NCI-H526 (cell line): ENCODE measurements at places on chromosomes 6 and 20.

DNA sequence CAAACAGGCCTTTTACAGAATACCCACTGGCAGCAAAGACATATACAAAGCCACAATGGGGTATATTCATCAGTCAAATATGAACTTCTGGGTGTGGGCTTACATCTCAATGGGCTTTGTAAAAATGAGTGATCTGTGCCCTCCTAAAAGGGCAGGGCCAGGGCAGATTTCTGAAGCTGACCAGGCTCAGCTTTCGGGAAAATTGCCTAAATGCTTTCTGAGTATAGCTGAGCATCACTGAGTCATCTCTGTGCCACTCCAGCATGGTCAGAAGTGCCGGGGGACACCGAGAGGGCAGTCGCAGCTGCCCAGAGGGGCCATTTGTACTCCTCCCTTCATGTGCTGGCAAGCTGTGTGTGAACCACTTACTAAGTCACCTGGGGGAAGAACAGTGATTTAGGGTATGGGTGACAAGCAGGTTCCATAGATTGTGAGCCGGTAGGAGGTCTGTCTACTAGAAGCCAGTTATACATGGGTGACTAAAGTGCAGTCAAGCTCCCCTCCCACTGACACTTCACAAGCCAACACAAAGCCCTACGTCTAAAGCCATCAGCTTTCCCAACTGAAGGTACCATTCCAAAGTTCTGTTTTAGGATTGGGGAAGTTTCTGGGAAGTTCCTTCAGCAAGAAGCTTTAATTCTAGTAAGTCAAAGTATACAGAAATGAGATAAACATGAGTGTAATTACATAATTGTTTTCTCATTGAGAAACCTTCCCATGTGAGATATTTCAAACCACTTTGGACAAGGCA, 147.6 kb upstream of the TAB2 start:
- no peak for DNase-seq

DNA sequence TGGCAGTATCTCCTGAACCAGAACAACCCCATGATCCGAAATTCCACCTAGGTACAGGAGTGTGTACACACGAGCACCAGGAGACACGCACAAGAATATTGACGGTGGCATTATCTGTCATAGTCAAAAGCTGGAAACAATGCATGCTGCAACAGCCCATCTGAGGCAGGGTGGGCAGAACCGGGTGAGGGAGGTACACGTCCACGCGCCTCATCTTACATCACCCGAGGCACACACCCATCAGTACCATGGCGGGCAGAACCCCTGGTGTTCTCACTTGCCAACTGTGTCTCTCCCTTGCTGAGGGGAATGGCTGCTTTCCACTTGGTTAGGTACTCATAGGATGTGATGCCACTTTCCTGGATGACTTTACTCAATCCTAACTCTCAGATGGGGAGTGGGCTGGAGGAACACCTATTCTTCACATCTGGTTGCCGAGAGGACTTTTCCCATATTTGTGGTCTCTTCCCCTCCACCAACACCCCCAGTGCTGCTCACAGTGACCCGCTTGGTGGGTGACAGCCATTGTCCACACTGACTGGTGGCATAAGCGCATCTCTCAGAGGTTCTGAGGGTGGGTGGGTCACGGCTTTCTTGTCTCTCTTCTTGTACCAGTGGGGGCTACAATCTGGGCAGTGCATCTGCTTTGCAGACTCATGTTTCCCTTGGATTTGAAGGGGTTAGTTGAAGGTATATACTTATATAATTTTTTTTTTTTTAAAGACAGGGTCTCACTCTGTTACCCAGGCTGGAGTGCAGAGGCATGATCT, 13.5 kb downstream of the PPP1R3G start:
- DNase-seq = no peak

DNA sequence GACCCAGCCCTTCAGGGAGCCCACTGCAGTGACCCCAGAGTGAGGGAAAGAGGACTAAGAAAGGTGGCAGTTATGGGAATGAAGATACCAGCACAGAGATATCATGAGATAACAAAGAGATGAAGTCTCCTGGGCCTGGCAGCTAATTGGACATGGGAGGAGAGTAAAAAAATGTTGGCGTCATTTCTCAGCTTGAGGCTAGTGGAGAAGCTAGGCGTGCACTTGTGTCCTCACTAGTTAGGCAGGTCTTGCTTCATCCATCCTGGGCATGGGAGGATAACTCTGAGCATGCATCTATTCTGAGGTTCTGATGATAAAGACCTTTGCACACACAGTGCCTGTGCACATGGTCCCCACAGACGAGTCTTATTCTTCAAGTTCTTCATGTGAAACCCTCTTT, 4.1 kb upstream of the GFOD1 start:
- no peak for DNase-seq

DNA sequence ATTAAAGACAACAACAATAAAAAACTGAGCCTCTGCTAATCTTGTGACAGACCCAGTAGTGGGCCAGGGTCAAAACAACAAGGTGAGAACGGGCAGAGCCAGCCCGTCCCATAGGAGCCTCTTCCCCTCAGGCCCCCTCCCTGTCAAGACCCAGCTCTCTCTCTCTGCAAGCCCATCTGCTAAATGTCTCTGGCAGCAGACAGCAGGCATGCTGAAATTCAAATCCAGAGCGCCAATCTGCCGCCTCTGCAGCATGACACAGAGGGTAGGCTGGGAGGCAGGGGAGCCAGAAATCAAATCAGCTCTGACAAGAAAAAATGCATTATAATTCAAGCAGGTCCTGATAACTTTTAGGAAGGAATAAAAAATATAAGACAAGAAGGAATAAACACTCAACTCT, 26.3 kb downstream of the METTL24 start:
- peak; percentile 87 for DNase-seq

DNA sequence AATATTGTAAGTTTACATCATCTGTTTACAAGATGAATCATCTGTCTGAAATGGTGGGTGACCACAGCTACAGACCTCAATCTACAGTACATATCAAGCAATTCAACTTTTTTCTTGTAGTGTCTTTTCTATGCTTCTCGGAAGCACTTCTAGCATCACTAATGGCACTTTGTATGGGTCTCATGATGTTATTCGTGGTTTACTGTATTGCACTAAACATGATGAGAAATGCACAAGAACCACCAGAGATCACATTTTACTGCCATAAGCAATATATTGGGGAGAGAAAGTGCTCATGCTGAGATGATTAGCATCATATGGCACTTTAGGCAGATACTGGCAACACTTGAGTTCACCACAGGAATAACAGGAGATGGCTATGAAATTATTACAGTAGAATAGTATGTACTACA, 15.4 kb upstream of the BTBD3 start:
- DNase-seq = no peak

GRCh38 chr6:51468704-51469103, 618.7 kb downstream of the PKHD1 start:
- DNase-seq = no peak

GRCh38 chr6:158707120-158707820, 57.4 kb downstream of the SYTL3 start:
- DNase-seq = no peak

GRCh38 chr6:154569156-154569862, 58.8 kb upstream of the CNKSR3 start:
- no peak for DNase-seq

- DNase-seq = peak; percentile 98
Measured at GRCh38 chr6:43926634-43927531, 156.9 kb downstream of the VEGFA start.

DNA sequence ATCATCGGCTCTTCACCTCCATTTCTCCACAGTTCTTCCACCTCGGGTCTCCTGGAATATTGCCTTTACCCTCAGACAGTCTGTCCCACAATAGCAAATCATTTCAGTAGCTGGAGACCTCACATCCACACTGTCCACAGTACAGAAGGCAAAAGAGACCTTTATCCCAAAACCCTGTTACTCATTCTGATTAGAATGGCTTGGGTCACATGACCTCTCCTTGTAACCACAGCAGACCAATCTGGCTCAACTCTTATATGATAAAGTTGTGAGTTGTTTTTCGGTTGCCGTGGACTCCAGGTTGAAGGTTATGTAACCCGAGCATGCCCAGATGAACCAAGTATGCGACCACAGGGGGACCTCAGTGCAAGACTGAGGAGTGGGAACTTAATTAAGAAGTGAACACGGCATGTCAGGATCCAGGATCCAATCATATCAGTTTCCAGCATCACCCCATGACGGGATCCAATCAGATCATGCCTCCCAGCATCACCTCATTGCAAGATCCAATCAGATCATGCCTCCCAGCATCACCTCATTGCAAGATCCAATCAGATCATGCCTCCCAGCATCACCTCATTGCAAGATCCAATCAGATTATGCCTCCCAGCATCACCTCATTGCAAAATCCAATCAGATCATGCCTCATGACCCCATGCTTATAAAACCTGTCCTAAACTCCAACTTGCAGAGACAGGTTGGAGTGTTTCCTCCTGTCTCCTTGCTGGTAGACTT, 68.7 kb downstream of the LY86 start:
- no peak for DNase-seq

DNA sequence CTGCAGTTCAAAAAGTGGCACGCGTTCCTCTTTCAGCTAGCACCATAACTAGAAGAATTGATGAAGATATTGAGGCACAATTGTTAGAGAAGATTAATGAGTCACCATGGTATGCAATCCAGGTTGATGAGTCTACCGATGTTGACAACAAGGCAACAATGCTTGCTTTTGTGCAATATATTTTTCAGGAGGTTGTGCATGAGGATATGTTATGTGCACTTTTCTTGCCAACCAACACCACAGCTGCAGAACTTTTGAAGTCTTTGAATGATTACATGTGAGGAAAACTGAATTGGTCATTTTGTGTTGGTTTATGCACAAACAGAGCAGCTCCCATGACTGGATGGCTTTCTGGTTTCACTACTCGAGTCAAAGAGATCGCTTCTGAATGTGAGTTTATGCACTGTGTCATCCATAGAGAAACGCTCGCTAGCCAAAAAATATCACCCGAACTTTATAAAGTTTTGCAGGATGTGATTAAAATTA, 129.3 kb upstream of the SLC24A3 start:
- no peak for DNase-seq

DNA sequence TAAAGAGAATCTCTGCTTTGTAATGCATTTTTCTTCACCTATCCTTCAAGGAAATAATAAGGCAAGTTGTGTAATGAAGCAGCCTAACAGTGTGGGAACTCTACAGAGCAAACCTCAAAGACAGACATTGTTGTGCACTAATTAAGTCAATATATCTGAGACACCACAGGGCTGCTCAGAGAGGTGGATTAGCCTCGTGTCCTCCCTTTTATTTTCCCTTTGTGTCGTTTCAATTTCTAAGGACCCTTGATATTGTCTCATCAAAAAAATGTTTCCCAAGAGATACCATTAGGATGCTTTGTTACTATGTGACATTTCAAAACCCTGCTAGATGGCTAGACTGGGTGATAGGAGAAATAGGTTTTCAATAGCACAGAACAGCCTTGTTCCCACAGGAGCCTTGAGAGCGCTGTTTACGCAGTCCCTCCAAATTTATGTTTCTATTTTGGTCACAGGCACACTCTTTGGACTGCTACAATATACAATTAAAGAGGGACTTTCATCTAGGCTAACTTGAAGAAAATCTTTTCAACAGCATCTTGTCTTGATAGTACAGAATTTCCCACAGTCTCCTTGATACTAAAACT, 23.1 kb downstream of the UBE3D start:
- DNase-seq = no peak

DNA sequence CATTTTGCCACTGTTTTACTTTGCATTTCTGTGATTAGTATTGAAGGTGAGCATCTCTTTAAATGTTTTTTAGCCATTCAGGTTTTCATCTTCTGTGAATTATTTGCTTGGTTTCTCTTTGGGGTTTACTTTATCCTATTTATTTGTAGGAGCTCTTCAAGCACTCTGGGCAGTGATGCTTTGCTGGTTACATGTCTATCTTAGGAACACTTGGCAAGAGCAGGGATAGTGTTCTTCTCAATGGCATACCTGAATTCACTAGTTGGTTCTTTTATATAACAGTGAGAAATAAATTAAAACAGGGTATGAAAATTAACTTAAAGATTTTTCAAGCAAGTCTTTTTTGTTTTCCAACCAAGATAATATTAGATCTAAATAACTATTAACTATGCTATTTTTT, 119.7 kb upstream of the BACH2 start:
- no peak for DNase-seq

- no peak for DNase-seq
Measured at GRCh38 chr6:30879684-30880427, 4.5 kb upstream of the DDR1 start.

DNA sequence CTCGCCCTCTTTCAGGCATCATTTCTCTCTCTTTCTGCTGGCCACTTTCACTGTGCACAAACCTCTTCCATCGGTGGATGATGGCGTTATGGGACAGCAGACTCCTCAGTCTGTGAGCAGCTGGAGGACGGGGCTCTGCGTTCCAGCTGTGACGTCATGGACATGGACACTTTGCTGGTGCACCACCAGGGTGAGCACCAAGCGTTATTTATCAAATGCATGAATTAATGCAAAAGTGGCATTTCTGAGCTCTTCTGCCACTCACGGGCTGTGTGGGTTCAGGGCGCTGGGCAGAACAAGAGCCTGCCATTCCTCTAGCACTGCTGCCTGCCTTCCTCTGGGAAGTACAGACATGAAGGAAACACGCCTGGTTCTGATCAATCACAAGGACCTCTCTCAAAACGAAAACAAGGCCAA, 82.9 kb upstream of the MPC1 start:
- DNase-seq = no peak

- no peak for DNase-seq
Measured at GRCh38 chr6:8589941-8590729, 154.8 kb upstream of the SLC35B3 start.

- DNase-seq = peak; percentile 27
Measured at GRCh38 chr6:16533721-16534136, 227.5 kb downstream of the ATXN1 start.

GRCh38 chr20:54020868-54021267, 49.5 kb downstream of the BCAS1 start:
- no peak for DNase-seq

DNA sequence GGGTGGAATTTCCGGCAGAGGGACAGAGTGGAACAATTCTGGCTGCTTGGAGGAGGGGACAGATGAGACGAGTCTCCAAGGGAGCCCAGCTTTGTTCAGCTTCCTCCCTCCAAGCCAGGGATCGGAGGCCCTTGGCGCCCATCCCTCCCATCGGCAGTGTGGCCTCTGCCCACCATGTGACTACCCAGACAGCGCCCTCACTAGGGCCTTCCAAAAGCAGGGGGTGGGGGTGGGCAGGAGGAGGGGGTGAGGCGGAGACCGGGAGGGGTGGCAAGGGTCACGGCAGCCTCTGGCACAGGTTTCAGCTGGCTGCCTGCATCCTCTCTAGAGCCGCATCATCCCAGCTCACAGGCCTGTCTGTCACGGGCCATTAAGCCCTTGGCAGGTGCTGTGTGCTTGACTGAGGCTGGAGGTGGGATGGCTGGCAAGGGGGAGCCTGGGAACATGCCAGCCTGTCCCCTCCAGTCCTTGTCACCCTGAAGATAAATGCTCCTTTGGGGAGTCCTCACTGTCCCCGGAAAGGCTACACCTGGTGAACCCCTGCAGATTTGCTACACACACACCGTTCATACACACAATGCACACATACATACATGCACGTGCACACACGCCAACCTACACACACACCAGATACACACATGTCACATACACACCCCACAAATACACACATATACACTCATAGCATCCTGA, 6.2 kb upstream of the FGD2 start:
- peak; percentile 48 for DNase-seq

- DNase-seq = no peak
Measured at GRCh38 chr20:46851746-46852145, 42.9 kb upstream of the EYA2 start.

- DNase-seq = no peak
Measured at GRCh38 chr6:113719064-113719463, 138.1 kb upstream of the MARCKS start.

- DNase-seq = no peak
Measured at GRCh38 chr6:44327760-44328159, 14.6 kb upstream of the AARS2 start.
